ENCODE measurements at places on chromosomes 12 and 14. TPM values are rescaled to one million over a fixed set of nuclear protein-coding genes. Genes with fewer than 3 reads are reported as not detected.

- H3K4me3 ChIP-seq = no peak overlapping the region
- no peak for DNase-seq
- peaks cover 2% of the 10 kb centered on the region for H3K36me3 ChIP-seq
- no peaks in the 10 kb centered on the region for H3K27me3 ChIP-seq
- H3K4me1 ChIP-seq = no peaks in the 10 kb centered on the region
Measured at GRCh38 chr12:64192644-64193444, 29.3 kb downstream of the KICS2 start.

GRCh38 chr12:132071040-132071810 lies 72.9 kb downstream of the DDX51 start:
- peaks cover 8% of the 10 kb centered on the region for H3K4me1 ChIP-seq
- peaks cover 63% of the 10 kb centered on the region for H3K36me3 ChIP-seq
- no peak overlapping the region for H3K4me3 ChIP-seq

DNA sequence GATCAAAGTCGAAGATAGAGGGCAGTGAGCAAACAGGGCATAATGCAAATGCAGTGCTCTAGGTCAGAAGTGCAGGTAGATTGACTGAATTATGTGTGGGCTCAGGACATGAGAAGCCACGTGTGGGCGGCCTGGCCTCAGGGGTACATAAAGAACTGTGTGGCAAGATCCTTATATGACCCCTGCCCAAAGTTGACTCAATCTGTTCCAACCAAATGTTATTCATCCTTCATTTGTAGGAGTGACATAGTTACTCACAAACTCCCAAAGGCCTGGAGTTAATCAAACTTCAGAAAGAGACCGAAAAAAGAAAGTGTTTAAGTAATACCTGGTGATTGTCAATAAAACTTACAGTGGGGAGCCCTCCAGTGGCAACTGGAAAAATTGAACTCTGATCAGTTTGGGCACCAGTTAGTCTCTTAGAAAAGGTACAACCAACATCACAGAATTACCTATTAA lies 150.4 kb upstream of the FAR2 start:
- DNase-seq = no peak
- H3K4me1 ChIP-seq = no peaks in the 10 kb centered on the region
- no peak overlapping the region for H3K27ac ChIP-seq
- no peaks in the 10 kb centered on the region for H3K36me3 ChIP-seq
- no peaks in the 10 kb centered on the region for H3K27me3 ChIP-seq

- no peak overlapping the region for H3K27ac ChIP-seq
- H3K4me1 ChIP-seq = no peaks in the 10 kb centered on the region
- no peak overlapping the region for H3K4me3 ChIP-seq
- no peaks in the 10 kb centered on the region for H3K36me3 ChIP-seq
- H3K27me3 ChIP-seq = no peaks in the 10 kb centered on the region
- no peak for DNase-seq
Measured at GRCh38 chr12:75759842-75760572, 248.6 kb upstream of the KRR1 start.

DNA sequence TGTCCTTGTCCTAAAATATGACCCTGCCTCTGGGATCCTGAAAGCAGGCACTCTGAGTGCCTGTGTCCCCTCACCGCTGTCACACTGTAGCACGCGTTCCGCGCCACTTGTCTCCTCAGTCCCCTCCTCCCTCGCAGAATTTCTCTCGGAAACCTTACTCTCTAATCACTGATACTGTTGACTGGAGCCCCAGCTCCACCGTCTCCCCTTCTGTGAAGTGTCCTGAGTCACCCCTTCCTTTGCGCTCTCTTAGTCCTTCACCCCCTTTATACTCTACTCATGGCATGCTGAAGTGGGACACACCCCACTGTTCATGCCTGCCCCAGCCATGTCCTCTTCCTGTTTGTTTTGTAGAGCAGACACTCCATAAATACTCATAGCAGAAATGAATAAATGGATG lies 104.7 kb downstream of the ZNF664 start:
- H3K4me1 ChIP-seq = no peaks in the 10 kb centered on the region
- no peak overlapping the region for H3K4me3 ChIP-seq
- no peaks in the 10 kb centered on the region for H3K27me3 ChIP-seq
- H3K36me3 ChIP-seq = no peaks in the 10 kb centered on the region

DNA sequence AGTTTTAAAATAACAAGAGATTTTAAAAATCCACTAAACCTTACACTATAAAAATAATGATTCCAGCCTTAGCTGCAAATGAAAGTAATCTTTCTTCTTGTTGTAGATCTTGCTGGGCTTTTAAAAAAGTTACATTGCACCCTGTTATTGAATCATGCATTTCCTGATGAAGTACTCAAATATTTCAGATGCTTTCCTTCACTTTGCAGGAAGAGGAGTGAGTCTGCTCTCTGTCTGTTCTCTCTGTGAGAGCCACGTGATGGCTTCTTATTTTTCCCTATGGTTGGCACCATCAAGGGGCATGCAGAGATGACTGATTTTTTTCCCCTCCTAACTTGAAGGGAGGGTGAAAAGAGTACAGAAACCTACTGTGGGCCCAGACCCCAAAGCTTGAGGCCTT lies 262.7 kb downstream of the ATP23 start:
- H3K36me3 ChIP-seq = no peaks in the 10 kb centered on the region
- H3K4me3 ChIP-seq = no peak overlapping the region
- H3K27me3 ChIP-seq = no peaks in the 10 kb centered on the region
- no peaks in the 10 kb centered on the region for H3K4me1 ChIP-seq

- H3K27ac ChIP-seq = no peak overlapping the region
- no peak for DNase-seq
- no peaks in the 10 kb centered on the region for H3K27me3 ChIP-seq
- no peak overlapping the region for H3K4me3 ChIP-seq
Measured at GRCh38 chr12:88084210-88084609, 55.0 kb upstream of the C12orf50 start.

Gene TEX52
- 0.09 TPM for total RNA-seq
